ENCODE measurements at places on chromosomes 7 and 10.

- DNase-seq = no peak
These were observed 91.0 kb downstream of the MICALL2 start for GRCh38 chr7:1368184-1368681.

DNA sequence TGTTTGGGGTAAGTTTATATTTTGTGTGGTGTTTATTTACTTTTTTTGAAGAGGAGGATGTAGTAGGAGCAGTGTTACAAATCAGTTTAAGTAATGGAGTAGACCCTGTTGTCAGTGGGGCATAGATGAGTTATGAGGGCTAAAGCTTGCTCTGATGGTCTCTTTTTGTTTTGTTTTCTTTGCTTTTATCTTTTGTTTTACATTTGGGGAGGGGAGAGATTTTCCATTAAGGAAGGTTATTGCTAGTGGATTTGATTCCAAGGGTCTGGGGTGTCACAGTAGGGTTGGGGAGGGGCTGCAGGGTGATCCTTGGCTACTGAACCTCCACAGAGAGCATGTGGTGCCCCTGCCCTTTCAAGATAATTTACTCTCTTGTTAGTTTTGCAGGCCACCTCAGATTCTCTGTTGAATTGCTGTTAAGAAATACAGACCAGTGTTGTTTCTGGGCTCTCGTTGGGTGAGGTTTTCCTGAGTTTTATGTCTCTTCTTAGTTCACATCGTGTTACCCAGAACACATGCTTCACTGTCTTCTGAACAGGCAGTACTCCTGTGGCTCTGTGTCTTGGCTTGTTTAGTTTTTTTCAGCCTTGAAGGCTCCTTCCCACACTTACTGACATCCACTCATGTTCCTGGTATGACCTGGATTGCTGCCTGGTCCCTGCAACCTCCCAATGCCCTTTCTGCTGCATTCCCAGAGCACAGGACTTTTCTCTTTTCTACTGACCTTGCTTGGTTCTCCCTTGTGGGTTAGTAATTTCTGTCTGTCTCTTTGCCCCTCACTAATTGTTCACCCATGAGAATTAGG, 4.2 kb downstream of the KIFBP start:
- DNase-seq = no peak

GRCh38 chr7:36185756-36186155, 32.7 kb downstream of the EEPD1 start:
- no peak for DNase-seq

DNA sequence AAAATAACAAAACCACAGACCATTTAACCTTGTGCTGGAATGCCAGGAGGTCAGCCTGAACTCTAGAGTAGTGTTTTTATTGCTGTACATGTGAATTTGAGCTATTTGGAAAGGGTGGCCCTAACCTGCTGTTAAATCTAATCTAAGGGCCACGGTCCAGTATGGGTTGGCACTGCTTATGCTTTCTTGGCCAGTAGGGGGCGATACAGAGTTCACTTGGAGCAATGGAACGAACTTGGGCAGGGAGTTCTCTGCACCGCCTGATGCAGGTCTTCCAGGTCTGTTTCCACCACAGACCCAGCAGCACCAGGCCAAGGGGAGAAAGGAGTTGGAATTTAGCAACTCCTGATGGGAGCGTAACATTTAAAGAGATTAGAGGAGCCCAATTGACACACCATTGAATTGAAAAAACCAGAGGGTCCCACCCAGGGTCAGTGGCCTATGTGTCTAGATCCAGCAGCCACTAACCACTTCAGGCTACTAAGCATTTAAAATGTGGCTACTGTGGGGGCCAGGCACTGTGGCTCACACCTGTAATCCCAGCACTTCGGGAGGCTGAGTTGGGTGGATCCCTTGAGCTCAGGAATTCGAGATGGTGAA, 75.7 kb upstream of the EFCAB10 start:
- no peak for DNase-seq

GRCh38 chr10:69051303-69051702, 36.6 kb upstream of the SRGN start:
- no peak for DNase-seq

DNA sequence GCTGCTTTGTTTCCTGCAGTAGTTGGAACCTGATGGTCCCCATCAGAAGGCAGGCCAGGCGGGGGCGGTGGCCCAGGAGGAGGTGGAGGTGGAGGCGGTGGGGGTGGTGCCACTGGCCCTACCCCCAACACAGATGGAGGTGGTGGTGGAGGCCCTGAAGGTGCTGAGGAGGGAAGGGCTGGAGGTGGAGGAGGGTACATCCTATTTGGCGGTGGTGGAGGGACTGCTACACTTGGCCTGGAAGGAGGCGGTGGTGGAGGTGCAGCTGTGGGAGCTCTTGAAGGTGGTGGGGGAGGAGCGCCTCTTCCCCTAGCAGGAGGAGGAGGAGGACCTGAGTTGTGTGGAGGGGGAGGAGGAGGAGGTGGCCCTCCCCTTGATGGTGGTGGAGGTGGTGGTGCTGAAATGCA, 36.8 kb downstream of the LMOD2 start:
- DNase-seq = no peak
